M059J (cell line): ENCODE measurements at places on chromosomes 12 and 14. TPM values are rescaled to one million over a fixed set of nuclear protein-coding genes. Genes with fewer than 3 reads are reported as not detected.

DNA sequence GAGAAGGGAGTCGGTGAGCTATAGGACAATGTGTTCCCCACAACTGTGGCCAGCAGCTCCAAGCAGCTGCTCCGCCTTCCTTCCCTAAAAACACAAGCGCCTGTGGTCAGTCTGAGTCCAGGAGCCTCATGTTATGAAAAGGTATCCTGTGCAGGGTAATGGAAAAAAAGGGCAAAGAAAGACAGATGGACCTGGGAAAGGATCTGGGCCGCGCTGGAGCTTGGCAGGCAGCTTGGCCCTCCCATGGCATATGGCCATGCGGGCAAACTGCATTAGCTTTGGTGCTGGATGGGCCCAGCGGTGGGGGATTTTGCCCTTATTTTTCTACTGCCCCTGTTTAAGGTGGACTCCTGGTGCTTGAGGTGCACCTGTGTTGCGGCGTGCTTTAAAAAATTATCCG lies 23.7 kb upstream of the CHST11 start:
- DNase-seq, result no peak

The ITGA5 gene
- total RNA-seq, result 419 and 625 TPM in 2 replicates

DNA sequence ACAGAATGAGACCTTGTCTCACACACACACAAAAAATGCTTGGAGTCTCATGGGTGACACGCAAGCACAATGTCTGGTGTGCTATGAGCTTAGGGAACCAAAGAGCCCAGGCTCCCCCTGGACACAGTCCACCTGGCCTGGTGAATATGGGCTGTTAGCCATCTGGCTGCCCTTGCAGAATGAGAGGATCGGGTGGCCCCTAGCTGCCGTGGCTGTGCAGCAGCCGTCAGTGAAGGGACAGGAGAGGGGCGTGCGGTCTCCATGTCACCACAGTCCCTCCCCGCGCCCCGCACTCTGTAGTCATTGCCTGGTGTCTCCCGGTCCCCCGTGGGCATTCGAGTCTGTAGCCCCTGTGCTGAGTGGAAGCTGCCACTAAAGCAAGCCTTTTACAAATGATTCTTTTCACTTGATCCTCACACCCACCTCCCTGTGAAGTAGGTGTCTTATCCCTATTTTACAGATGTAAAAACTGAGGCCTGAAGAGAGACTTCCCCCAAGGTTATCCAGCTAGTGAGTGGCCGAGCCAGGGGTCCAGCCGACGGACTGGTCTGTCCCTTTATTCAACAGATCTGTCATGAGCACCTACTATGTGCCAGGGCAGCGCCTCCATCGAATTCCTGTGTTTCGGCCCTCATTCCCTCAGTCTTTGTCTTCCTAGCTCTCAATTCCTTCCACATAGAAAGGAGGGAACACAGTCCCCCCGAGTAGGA lies 18.8 kb downstream of the MVK start:
- DNase-seq, result no peak

DNA sequence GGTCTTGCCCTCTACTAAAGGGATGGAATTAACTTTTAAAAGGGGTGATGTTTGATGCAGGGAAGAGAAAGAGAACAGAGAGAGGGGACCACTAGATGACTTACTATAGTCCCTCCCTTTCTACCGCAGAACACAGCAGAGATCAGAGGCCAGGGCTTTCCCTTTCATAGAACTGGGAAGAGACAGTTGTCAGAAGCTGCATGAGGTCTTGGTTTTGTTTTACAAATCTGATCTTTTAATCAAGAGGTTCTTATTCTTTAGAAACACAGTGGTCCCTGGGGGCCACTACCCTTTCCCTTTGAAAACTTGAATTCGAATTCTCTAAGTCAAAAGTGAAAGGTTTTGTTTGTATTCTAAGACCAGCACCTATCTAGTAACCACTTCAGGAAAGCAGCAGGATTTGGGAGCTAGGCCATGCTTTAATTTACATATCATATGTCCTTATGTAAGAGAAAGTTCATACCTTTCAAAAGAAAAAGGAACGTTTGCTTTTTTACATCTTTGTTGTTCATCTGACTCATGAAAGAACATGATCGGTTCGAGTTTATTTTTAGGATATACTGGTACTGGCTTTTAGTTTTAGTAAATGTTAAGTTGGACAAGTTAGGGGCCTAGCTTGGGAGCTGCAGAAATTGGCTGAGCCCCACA lies 6.3 kb downstream of the FBXL14 start:
- no peak for DNase-seq

The RNASE7 gene
- total RNA-seq, result not detected in 2 replicates

DNA sequence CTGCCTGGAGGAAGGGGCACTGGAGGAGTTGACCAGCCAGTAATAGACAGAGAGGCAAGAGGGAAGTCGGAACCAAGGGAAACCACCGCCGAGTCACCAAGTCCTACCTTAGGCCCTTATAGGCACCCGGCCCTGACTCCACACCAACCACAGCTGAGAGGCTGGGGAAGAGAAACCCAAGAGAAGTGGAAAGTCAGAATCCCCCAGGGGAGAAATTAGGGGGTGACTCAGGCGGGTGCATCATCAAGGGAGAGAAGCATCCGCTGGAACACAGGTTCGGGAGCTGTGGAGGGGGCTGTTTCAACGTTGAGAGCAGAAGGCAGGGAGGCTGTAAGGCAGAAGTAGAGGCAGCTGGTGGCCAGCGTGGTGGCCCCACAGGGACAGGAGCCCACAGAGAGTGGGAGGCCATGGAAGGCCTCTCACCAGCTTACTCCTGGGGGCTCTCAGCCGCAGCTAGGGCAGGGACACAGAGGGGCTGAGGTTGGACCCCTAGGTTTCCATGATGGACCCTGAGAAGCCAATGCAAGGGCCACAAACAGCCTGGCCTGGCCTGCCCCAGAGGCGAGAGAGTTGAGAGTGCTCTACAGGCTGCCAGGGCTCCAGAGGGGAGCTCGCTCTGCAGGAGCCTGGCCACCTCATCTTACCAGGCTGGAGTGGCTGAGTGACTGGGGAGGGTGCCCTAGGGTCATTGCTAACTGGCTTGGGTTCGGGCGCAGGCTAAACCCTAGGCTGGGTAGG lies 1.4 kb upstream of the TRMT61A start:
- DNase-seq, result peak; percentile 80

- DNase-seq, result peak; percentile 81
Observed at GRCh38 chr12:113030875-113031525, 25.5 kb upstream of the DTX1 start.

DNA sequence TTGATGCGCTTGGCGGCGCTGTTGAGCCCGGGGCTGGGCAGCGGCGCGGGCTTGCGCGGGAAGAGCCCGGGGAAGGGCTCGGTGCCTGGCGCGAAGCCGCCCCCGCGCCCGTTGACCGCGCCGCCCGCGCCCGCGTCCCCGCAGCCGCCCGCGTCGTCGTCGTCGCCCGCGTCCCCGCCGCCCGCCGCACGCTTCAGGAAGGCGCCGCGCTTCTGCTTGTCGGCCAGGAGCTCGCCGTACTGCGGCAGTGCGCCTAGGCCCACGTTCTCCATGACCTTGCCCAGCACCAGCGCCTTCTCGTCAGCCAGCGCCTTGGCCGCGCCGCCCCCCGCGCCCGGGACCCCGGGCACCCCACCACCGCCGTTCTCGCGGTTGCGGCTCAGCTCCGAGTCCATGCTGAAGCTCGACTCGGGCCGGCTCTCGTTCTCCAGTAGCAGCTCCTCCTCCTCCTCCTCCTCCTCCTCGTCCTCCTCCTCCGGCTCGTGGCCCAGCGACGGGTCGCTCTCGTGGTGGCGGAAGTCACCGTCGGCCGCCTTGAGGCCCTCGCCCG lies 97.2 kb downstream of the BCL11B start:
- no peak for DNase-seq

The EIF2S1 gene
- total RNA-seq, result 304 and 324 TPM in 2 replicates

DNA sequence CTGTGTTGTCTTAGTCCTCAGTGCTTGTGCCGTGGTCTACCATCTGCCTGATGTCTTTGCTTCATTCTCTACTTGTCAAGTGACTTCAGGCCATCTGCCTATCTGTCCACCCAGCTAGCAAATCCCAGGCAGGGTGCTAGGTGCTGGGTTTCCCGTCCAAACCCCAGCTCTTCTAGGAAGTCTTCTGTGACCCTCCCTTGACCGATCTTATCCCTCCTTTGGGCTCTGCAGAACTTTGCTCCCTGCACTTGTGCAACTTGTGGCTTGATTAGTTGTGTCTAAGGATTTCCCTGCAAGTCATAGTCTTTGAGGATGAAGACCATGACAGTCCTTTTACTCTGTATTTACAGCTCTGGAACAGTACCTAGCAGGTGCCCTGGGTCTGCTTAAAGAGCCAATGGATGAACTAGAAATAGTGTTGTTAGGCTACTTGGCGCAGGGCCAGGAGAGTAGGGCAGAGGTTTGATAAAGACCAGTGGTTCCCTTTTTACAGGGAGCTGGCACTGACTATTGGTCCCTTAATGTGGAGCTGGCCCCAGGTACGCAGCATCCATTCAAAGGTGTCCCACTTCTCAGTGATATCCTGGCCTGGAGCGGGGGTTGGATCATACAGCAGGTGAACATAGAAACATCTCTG lies 60.1 kb downstream of the ADCK1 start:
- DNase-seq, result no peak

DNA sequence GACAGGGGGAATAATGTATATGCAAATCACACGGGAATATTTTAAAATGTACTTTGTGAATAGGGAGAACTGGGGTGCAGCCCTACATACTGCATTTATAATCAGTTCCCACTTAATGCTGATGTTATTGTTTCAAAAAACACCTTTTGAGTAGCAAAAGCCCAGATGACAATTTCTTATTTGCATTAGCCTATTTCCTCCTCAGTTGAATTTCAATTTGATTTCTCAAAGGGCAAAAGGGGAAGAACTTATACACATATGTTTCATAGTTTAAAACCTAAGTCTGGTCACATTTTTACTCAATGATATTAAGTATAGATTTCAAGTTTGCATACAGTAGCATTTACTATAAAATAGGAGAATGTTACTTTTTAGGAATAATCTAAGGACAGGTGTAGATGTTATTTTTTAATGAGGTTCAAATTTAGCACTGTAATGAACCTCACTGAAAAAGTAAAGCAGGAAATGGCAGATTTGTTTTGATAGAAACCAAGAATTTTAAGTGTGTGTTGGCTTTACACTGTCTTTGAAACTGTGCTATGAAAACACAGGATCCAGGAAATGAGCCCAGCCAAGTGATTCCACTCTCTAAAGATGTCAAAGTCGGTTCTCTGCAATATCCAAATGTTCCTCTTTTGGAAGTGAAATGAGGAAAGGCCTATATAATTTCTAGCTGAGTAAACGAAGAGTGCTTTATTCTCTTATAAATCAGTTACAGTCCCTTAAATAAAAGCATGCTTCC lies 367.4 kb downstream of the BTG1 start:
- peak; percentile 59 for DNase-seq

- peak; percentile 42 for DNase-seq
Observed at GRCh38 chr12:89251342-89252271, 100.7 kb downstream of the DUSP6 start.

GRCh38 chr12:74539261-74539660 lies 1.6 kb downstream of the ATXN7L3B start:
- DNase-seq, result peak; percentile 19

DNA sequence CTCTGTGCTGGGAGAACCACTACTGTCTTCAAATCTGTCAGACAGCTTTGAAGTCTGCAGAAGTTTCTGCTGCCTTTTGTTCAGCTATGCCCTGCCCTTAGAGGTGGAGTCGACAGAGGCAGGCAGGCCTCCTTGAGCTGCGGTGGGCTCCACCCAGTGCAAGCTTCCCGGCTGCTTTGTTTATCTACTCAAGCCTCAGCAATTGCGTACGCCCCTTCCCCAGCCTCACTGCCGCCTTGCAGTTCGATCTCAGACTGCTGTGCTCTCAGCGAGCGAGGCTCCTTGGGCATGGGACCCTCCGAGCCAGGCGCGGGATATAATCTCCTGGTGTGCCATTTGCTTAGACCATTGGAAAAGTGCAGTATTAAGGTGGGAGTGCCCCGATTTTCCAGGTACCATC lies 25.1 kb upstream of the KLRB1 start:
- no peak for DNase-seq

The KCNMB4 gene
- total RNA-seq, result 2.9 and 3.0 TPM in 2 replicates

DNA sequence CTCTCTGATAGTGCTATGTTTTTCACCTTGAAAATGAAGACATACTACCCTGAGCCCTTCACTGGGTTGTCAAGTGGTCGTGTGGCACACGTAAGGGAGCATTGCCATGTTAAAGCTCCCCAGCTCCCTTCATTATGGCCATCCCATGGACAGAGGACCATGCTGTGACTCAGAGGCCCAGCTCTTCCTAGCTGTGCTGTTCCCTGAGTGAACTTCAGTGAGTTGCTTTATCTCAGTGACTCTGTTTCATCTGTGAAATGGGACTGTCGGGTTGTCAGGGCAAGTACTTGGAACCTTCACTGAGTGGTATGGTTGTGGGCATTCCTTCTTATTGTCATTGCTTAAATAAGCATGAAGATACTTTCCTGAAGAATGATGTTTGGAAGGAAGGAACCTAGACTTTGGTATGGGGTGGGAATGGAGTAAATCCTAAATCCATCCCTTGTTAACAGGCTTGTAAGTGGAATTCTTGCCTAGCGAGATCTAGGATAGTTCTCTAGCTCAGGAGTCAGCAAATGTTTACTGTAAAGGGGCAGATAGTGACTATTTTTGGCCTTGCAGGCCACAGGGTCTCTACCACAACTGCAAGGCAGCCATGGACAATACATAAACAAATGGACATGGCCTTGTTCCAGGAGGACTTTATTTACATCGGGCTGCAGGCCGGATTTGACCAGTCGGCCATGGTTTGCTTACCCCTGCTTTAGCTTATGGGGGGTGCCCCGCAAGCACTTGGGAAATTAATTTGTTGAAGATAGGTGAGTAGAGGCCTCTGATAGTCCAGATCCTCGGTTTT lies 283.5 kb downstream of the ZFP36L1 start:
- DNase-seq, result peak; percentile 62

DNA sequence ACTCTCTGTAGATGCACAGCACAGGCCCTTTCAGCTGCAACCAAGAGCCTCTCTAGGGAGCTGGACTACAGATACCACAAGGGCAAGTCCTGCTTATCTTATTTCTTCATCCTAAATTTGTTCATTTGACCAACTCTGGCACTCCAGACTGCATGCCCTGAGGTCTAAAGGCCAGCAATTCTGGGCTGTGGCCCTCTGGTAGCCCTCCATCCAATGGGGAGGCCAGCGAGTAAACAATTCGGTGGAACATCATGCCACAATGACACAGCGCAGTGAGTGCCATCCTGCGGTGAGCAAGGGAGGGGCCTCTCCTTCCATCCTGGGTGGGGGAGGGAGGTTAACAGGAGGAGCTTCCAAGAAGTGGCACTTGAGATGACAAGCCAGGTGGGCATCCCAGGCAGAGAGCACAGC lies 652 bp upstream of the SELPLG start:
- DNase-seq, result peak; percentile 80

The TMTC1 gene
- 3.9 and 6.3 TPM in 2 replicates for total RNA-seq

The AJUBA gene
- 23.9 and 55.5 TPM in 2 replicates for total RNA-seq
